HL-60 (cell line): ENCODE measurements at places on chromosomes 5 and 9.

DNA sequence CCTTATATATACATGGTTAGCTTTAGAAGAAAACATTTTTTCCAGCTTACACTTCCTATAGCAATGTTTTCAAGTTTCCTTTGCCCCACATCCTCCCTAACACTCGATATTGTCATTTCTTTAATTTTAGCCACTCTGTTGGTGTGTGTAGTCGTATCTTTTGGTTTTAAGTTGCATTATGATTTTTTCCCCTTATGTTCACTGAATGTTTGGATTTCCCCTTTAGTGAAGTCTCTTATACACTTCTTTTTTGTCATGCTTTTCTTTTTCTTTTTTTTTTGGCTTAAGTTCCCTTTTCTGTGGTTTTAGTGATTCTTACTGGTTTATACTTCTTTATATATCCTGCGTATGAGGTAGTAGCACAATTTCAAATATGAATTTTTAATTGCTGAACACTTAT, 58.8 kb downstream of the KDM4C start:
- no peak for DNase-seq

GRCh38 chr5:140925806-140926442, at the start of gene PCDHAC1:
PCDHAC1 (plus strand) TSS chr5:140926299; CDS start chr5:140926893, 594 bp downstream.
- no peak for DNase-seq

DNA sequence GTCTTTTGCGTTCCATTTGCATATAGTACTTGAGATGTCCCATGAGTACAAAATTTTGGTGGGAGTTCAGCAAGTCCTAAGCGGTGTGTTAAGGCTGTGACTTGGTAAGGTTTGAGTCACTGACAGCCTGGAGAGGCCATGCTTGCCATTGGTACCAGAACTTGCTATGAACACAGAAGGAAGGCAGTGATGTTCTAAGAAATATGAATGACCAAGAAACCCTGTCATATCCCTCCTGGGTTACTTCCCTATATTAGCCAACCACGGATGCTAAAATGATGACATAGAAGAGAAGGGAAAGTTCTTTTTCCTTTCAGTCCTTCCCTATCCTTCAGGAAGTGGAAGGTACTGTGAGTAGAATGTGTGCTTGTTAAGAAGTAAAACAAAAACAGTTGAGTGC, 136.7 kb downstream of the GCNT1 start:
- DNase-seq = no peak

GRCh38 chr5:84286662-84287061, 98.0 kb downstream of the EDIL3 start:
- no peak for DNase-seq

DNA sequence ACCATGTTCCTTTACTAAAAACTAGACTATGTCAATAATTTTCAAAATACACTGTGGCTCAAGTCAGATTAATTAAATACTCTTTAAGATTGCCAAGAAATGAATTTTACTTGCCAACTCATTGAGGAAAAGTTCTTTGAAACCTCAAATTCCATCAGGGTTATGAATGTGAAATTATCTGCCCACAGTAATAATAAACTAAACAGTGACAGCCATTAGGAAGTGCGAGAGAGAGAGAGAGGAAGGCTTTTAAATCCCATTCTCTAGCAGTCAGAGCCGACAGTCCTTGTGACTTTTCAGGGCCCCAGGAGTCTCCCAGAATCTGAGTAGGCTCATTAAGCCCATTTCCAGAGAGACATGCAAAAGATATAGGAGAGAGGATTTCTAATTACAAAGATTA, 236.1 kb downstream of the MARCHF11 start:
- DNase-seq = no peak
